Activated B cell treated with CpG ODN at 0.5 μM for 24 hours (primary cell): ENCODE measurements at places on chromosomes 7 and 10.

DNA sequence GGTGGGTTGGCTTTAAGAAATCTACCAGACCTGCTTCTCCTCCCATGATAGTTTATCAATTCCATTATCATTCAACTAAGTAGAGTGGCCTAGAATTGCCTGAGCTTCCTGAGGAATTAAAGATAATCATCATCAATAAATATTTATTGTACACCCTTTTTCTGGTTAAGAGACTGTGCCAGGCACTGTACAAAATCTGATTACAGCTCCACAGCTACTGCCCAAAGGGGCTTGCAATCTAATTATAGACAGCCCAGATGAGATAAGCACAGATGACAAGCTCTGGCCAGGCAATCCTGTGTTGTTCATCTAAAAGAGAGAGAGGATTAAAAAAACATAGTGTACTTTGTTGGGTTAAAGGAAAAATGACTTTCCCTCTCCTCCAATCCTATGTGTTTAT is 586.4 kb downstream of the GATA3 start:
- no peak for DNase-seq

DNA sequence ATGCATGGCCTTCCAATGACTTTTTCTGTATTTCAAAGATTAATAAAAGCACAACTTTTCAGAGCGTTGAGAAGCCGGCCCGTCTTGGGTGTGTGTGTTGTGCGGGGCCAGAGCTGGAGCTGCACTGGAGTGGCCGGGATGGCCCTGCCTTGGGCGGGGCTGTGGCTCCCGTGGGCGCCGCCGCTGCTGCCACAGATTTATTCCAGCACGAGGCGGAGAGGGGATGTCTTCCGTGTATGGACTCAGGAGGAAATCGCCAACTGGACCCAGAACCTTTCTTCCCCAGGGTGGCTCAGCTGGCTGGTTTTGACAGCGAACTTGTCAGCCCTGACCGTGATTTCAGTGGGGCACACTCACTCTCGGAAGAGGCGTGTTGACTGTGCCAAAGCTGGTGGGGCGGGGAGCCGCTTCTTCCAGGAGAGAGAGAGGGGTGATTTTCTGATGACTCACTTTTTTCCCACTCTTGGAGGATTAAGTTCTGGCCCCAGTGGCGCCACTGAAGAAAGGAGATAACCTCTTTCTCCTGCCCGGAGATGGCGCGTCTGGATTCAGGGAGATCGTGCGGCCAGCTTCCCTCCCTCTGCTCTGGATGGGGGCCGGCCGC is 72.4 kb downstream of the DNAJB6 start:
- no peak for DNase-seq

GRCh38 chr7:70923181-70923845 is 208.6 kb upstream of the GALNT17 start:
- DNase-seq, result no peak

- DNase-seq, result no peak
These were observed 15.5 kb downstream of the AMPH start for GRCh38 chr7:38615665-38616064.

GRCh38 chr10:119759832-119760231 is 34.0 kb downstream of the INPP5F start:
- DNase-seq, result no peak

GRCh38 chr7:71343039-71343438 is 211.1 kb downstream of the GALNT17 start:
- DNase-seq, result no peak

DNA sequence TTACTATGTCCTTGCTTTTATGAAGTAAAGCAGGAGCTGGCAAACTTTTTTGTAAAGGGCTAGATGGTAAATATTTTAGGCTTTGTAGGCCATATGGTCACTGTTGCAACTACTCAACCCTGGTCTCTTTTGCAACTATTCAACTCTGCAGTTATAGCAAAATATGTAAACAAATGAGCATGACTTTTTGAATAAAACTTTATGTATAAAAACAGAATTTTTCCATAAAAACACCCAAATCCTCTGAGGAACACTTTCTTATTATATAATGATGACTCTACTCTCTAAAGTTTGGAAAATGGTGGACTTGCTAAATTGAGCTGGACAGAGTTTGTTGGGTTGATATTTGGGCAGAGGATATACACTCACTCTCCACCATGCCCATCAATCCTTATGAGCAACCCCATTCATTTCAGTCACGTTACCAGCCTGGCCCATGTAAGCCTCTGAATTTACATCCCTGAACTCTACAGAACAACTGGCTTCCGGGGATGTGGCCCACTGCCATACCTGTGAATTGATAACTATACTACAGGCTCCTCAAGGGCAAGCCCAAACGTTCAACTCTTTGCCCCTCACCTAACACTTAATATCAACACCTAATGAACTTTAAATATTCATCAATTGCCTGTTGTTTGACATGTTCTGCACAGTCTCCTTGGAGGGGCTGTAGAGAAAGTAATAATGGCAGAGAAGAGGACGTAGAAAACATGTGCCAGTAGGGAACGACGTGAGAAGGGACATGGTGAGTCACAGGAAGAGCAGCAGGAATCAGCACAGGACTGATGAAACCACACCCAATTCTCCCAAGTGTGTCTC is 37.6 kb downstream of the SGMS1 start:
- no peak for DNase-seq

GRCh38 chr10:103545771-103546281 is 52.3 kb downstream of the NEURL1 start:
- no peak for DNase-seq

DNA sequence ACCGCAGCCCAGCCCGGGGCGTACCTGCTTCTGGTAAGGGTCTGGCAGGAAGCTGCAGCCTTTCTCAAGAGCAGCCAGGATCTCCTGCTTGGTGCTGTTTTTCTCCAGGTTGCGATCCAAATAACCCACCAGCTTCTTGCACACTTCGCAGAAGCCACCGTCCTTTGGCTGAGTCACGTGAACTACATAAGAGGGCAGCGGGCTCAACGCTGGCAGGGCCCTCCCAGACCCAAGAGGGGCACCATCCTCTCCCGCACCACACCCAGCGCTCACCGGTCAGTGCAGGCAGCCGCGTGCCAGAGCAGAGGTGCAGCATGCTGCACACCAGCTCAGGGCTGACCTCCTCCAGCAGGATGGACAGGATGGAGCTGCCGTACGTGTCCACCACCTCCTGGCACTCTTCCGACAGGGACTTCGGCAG is 31.6 kb downstream of the PSAP start:
- DNase-seq, result no peak

DNA sequence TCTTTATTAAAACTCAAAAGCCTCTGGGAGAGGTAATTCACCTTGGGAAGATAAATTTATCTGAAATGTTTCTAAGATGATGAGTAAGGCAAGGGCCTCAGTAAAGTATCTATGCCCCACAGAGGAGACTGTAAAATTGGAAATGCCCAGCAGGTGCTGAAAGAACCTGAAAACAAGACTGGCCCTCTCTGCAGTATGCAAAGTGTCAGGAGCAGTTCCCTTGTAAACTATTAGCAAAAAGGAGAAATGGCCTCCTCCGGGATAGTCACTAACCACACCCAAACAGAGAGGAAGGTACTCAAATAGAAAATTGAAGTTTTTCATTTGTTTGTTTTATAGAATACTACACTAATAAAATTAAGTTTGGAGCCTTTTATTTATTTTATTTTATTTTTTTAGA is 81.2 kb downstream of the FZD1 start:
- no peak for DNase-seq

GRCh38 chr7:1516586-1517251 is 12.5 kb upstream of the INTS1 start:
- DNase-seq, result no peak

- DNase-seq, result no peak
These were observed 3.2 kb downstream of the TSPAN33 start for GRCh38 chr7:129147731-129148130.

DNA sequence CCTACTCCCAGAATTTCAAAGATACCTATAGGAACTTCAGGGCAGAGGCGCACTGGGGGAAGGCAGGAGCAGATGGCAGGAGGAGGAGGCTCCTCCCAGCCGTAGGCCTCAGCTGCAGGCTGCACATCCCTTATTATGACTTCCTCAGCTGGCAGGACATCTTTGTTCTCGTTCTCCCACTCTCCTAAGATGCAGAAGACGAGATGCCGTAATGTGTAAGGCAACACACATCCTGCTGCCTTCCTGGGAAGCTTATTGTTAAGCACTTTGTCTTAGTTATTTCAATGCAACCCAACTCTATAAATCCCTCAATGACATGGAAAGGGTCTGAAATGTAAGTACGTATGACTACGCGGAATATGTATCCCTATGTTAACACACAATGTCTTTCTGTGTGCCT is 599.8 kb upstream of the MGMT start:
- DNase-seq, result no peak

GRCh38 chr10:33229252-33229948 is 105.1 kb downstream of the NRP1 start:
- DNase-seq, result no peak

GRCh38 chr7:29563590-29564495 is at the start of gene PRR15:
TSS of gene PRR15 (plus strand) at chr7:29563835. CDS start at chr7:29566330, 2,495 bp downstream.
- DNase-seq, result no peak

DNA sequence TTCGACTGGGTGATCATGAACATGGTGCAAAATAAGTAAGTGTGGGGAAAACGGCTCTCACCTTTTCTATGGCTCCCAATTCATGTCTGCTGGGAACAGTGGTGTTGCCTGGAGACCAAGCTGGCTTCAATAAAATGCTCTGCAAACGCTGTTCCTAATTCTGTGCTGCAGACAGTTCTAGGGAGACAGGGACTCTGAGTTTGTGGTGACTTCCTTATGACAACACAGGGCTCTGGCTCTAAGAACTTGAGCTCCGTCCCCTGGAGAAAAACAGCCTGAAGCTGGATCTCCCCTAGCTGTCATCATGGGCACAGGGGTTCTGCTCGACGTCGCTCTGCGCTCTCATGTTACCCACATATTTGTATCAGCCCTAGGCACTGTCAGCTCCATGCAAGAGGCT is 61.0 kb upstream of the INSYN2A start:
- no peak for DNase-seq

- no peak for DNase-seq
These were observed 14.7 kb upstream of the TMEM236 start for GRCh38 chr10:17737027-17737965.

- DNase-seq, result no peak
These were observed 3.7 kb downstream of the AGR2 start for GRCh38 chr7:16801111-16801542.

DNA sequence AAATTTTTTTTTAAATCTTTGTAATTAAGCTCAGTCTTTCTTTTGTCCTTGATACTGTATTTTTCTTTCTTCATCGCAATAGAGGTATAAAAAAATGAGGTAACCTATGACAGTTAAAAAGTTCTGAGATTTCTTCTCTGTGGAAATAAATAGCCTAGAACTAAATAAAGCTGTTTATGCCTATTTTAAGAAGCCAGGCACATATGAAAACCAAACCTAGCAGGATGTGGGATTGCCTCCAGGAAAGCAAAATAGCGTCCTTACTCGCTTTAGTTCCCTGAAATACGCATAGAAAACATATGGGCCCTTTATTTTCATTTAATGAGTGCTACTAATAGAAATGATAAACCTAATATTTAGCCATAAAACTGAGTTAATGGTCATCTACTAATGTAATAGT is 6.6 kb downstream of the UBE2D1 start:
- DNase-seq, result no peak

- no peak for DNase-seq
These were observed 132.3 kb upstream of the POT1 start for GRCh38 chr7:125061776-125062397.

DNA sequence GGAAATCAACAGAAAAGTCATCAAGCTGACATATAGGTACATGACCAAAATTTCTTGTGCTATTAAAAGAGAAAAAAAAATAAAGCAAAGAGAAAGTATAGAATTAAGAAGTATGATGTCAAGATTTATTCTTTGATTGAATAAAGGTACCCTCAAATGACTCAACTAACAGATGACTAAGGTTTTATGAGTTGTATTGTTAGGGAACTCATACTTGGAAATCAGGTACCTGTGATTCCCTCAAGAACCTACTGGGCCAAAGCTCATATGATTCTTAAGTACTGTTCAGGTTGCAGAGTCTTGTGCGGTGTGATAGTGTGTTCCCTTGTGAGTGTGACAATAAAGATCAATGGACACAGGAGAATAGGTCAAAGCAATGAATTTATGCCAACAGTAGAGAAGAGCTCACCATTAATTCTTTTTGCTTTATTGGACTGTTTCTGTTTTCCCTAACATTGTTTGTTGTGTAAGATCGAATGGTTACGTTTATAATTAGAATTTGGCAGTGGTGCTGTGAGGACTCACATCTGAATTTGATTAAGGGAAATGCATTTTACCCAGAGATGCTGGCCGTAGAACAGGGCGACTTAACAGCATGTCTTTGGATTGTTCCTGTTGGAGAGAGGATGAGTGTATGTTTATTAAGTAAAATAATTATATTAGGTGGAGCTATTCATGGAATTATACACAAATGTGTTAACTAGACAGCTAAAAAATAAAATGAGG is 293.2 kb upstream of the SEMA3D start:
- DNase-seq, result no peak

DNA sequence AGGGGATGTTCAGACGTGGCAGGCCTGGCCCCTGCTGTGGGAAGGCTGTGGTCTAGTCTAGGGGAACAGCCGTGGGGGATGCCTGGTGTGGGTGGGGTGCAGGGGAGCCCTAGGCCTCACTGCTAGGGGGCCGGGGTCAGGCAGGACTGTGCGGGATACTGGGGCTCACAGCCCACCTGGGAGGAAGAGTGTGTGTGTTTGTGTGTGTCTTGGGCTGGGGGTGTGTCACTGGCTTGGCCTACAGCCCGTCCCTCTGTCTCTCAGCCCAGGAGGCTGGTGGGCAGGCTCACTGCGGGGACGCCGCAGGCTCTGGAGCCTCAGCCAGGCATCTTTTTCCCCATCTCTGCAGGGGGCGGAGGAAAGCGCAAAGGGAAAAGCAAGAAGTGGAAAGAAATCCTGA is 118.8 kb downstream of the GRK5 start:
- no peak for DNase-seq

DNA sequence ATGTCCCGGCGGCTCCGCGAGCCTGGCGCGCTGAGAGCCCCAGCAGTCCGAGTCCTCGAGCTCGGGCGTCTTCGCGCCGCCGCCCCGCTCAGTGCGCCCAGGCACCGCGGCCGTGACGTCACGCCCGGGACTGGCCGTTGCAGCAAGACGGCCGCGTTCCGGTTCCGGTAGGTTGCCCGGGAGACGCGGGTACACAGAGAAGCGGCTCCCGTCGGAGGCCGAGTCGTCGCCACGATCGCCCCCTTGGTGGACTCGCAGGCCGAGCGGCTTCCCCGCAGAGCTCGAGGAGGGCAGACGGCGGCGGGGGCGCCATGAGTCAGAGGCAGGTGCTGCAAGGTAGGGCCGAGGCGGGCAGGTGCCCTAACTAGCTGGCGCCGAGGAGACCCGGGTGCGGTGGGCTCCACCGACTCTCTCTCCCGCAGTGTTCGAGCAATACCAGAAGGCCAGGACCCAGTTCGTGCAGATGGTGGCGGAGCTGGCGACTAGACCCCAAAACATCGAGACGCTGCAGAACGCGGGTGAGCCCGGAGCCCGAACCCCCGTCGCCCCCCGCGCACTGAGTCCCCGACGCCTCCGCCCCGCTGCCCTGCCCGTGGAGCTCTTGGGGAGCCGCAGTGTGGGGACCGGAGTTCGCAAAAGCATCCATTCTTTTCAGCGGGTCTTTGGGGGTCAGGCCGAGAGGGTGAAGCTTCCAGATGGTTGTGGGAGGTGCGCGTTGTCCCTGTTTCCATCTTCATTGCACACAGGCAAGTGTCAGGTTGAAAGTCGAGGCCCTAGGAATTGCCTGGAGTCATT is at the start of gene SPAG6:
Gene SPAG6 (plus strand): TSS at position 196 of the 795 bp plus-strand sequence. CDS start 116 bp downstream, at position 312.
- DNase-seq, result peak; percentile 50
